ENCODE measurements at places on chromosomes 6 and 20. TPM values are rescaled to one million over a fixed set of nuclear protein-coding genes. Genes with fewer than 3 reads are reported as not detected.

GRCh38 chr20:33999025-33999649 lies 5.4 kb downstream of the RALY start:
- H3K27ac ChIP-seq: no peak overlapping the region
- peaks cover 92% of the 10 kb centered on the region for H3K4me1 ChIP-seq
- no peak for DNase-seq
- H3K36me3 ChIP-seq: peaks cover 18% of the 10 kb centered on the region

- peaks cover 11% of the 10 kb centered on the region for H3K36me3 ChIP-seq
- H3K27ac ChIP-seq: no peak overlapping the region
- DNase-seq: no peak
- H3K4me3 ChIP-seq: no peak overlapping the region
Observed at GRCh38 chr6:111294374-111294967, 188.5 kb downstream of the REV3L start.

The GPR6 gene
- not detected for total RNA-seq

GRCh38 chr20:3914446-3914845 lies 25.3 kb downstream of the PANK2 start:
- H3K27me3 ChIP-seq: no peaks in the 10 kb centered on the region
- H3K4me3 ChIP-seq: no peak overlapping the region
- no peaks in the 10 kb centered on the region for H3K4me1 ChIP-seq
- peak overlapping the region; percentile 34 for H3K27ac ChIP-seq
- no peak for DNase-seq

The SERINC3 gene
- total RNA-seq: 117 TPM

The TRIM10 gene
- 0.94 TPM for total RNA-seq

DNA sequence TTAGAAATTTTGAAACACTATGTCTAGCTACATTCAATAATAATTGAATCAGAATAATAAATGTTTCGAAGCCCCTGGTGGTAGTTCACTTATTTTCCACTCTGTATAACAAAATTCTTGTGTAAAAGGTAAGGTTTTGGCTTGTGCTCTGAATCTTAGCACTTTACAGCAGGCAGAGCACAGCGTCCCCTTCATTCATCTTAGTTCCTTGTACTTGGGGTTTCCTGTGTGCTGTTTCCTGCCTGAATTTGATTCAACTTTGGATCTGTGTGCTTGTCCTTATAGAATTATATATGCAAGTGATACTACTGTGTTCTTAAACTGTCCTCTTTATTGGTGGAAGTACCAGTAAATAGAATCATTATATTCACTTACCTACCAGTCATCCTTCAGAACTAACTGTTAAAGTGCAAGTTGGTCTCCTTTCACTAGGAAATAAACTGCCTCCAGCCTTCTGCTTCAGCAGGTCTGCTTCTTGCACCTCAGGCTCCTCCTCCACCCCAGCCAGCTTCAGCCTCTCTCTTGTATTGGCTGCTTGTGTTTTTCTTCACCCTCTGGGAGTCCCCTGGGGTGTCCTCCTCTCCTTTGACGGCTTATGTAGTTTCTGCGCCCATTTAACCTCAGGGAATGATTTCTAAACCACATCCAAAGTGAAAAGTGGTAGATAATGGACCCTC lies 28.8 kb upstream of the TULP4 start:
- no peak for DNase-seq
- H3K4me3 ChIP-seq: no peak overlapping the region
- peaks cover 11% of the 10 kb centered on the region for H3K4me1 ChIP-seq
- no peaks in the 10 kb centered on the region for H3K27me3 ChIP-seq

The ADGRF1 gene
- 1.6 TPM for total RNA-seq

The PDYN gene
- not detected for total RNA-seq

- no peak overlapping the region for H3K4me3 ChIP-seq
- peaks cover 44% of the 10 kb centered on the region for H3K4me1 ChIP-seq
- DNase-seq: peak; percentile 80
- no peaks in the 10 kb centered on the region for H3K36me3 ChIP-seq
- no peaks in the 10 kb centered on the region for H3K27me3 ChIP-seq
- no peak overlapping the region for H3K27ac ChIP-seq
Observed at GRCh38 chr20:43955062-43955749, 40.6 kb downstream of the TOX2 start.

DNA sequence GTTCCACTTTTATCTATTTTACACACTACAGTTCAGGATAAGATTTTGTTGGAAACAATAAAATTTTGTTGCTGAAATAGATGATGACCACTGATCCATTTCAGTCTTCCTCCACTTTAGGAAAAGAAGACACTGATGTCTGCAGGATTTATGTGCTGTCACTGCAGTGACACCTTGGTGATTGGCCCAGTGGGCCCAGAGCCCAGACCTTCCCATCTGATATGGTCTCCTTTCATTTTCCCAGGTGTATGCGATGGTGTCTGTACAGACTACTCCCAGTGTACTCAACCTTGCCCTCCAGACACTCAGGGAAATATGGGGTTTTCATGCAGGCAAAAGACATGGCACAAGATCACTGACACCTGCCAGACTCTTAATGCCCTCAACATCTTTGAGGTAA lies 19.6 kb upstream of the ADGRF4 start:
- H3K4me1 ChIP-seq: no peaks in the 10 kb centered on the region
- no peak overlapping the region for H3K27ac ChIP-seq
- H3K27me3 ChIP-seq: no peaks in the 10 kb centered on the region
- no peak overlapping the region for H3K4me3 ChIP-seq
- no peaks in the 10 kb centered on the region for H3K36me3 ChIP-seq

The TRAPPC3L gene
- total RNA-seq: 1.3 TPM

The EPB41L1 gene
- 18.0 TPM for total RNA-seq

GRCh38 chr6:13318821-13319220 lies 9.5 kb downstream of the TBC1D7 start:
- no peak overlapping the region for H3K27ac ChIP-seq
- no peaks in the 10 kb centered on the region for H3K4me1 ChIP-seq
- peaks cover 66% of the 10 kb centered on the region for H3K36me3 ChIP-seq
- H3K27me3 ChIP-seq: no peaks in the 10 kb centered on the region

DNA sequence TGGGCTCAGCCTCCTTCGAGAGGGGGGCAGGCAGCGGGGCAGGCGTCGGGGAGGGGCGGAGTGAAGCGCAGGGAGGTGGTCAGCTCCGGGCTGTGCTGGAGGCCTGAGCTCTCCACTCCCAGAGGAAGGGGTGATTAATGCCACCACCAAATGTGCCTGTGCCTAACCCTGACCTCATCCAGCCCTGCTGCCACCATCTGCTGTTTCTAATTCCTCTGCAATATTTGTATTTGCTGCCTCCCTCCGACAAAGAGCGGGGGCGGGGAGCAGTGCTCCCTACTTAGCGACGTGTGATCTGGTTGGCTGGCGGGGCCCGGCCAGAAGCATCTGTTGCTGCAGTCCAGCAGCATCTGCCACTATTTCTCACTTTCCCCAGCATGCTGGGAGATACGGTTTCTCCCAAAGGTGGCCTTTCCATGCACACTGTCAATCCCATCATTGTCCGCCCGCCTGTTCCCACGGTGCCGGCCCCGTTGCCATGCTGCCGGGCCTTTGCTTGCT lies 47.0 kb downstream of the DLL1 start:
- H3K4me3 ChIP-seq: no peak overlapping the region
- no peak overlapping the region for H3K27ac ChIP-seq
- no peak for DNase-seq
- peaks cover 7% of the 10 kb centered on the region for H3K27me3 ChIP-seq
- no peaks in the 10 kb centered on the region for H3K36me3 ChIP-seq
- no peaks in the 10 kb centered on the region for H3K4me1 ChIP-seq

The BMP5 gene
- total RNA-seq: not detected

- H3K27ac ChIP-seq: no peak overlapping the region
- DNase-seq: no peak
- no peaks in the 10 kb centered on the region for H3K27me3 ChIP-seq
Observed at GRCh38 chr6:101956961-101957360, 563.5 kb downstream of the GRIK2 start.

DNA sequence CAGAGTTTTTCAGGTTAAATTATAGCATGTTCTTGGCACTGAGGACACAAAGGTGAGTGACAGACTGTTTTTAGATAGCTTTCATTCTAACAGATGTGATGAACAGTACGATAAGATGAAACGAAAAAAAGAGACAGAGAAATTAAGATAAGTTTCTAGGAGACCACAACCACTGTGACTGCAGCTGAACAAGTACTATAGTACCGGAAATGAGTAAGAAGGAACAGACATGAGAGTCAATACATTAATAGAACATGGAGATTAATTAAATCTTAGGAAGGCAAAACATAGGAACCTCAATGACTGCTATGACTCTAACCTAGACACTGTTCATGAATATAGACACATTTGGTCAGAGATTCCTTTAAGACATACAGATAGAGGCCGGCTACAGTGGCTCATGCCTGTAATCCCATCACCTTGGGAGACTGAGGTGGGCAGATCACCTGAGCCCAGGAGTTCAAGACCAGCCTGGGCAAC lies 40.2 kb downstream of the HBS1L start:
- no peak overlapping the region for H3K4me3 ChIP-seq
- no peak for DNase-seq
- no peak overlapping the region for H3K27ac ChIP-seq
- peaks cover 11% of the 10 kb centered on the region for H3K36me3 ChIP-seq
- no peaks in the 10 kb centered on the region for H3K27me3 ChIP-seq

DNA sequence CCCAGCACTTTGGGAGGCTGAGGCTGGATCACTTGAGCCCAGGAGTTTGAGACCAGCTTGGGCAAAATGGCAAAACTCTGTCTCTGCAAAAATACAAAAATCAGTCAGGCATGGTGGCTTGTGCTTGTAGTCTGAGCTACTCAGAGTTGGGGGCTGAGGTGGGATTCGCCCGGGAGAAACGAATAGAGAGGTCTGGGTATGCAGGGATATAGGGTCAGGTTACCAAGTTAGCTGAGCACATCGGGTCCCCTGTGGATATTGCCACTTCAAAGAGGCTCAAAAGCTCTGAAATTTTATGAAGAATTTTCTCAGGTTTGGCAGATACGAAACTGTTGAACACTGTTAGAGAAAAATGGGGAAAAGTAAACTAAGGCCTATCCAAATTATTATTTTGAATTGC lies 120.9 kb upstream of the SGK1 start:
- H3K4me3 ChIP-seq: no peak overlapping the region
- H3K4me1 ChIP-seq: peaks cover 21% of the 10 kb centered on the region
- no peak for DNase-seq
- no peak overlapping the region for H3K27ac ChIP-seq
- H3K27me3 ChIP-seq: no peaks in the 10 kb centered on the region
- H3K36me3 ChIP-seq: no peaks in the 10 kb centered on the region

DNA sequence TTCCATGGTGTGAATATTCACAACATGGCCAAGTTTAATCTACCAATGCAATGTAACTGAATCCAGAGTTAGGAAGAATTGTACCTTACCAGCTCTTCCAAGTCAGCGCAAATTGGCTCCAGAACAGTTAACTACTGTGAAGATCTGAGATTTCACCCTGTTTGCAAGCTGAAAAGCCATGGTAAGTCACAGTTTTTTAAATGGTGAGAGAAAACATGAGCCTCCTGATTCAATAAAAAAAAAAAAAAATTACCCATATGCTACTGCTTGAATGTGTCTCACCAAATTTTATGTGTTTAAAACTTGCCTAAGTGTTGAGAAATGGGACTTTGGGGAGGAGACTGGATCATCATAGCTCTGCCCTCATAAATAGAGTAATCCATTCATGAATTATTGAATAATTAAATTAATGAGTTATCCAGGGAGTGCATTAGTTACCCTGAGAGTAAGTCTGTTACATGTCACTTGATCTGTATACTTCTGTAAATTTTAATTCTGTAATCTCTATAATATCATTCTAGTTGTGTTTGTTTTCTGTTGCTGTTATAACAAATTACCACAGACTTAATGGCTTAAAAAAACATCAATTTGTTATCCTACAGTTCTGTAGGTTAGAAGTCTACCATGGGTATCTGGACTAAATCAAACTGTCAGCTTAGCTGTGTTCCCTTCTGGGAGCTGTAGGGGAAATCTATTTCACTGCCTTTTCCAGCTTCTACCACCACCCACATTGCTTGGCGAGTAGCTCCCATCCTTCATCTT lies 1355.9 kb downstream of the GRIK2 start:
- H3K27me3 ChIP-seq: no peaks in the 10 kb centered on the region
- no peak for DNase-seq
- H3K4me1 ChIP-seq: no peaks in the 10 kb centered on the region

- H3K27me3 ChIP-seq: no peaks in the 10 kb centered on the region
- H3K27ac ChIP-seq: no peak overlapping the region
- H3K36me3 ChIP-seq: no peaks in the 10 kb centered on the region
- no peak overlapping the region for H3K4me3 ChIP-seq
- DNase-seq: no peak
- no peaks in the 10 kb centered on the region for H3K4me1 ChIP-seq
Observed at GRCh38 chr6:34508425-34508824, 42.5 kb downstream of the PACSIN1 start.

- no peaks in the 10 kb centered on the region for H3K4me1 ChIP-seq
- no peak overlapping the region for H3K4me3 ChIP-seq
- no peak for DNase-seq
- no peak overlapping the region for H3K27ac ChIP-seq
- H3K36me3 ChIP-seq: no peaks in the 10 kb centered on the region
- H3K27me3 ChIP-seq: no peaks in the 10 kb centered on the region
Observed at GRCh38 chr6:148611213-148611612, 135.6 kb upstream of the UST start.

- no peak overlapping the region for H3K4me3 ChIP-seq
- H3K27me3 ChIP-seq: no peaks in the 10 kb centered on the region
- no peak overlapping the region for H3K27ac ChIP-seq
- no peaks in the 10 kb centered on the region for H3K36me3 ChIP-seq
- DNase-seq: no peak
Observed at GRCh38 chr6:4910037-4910760, 93.6 kb downstream of the RPP40 start.

DNA sequence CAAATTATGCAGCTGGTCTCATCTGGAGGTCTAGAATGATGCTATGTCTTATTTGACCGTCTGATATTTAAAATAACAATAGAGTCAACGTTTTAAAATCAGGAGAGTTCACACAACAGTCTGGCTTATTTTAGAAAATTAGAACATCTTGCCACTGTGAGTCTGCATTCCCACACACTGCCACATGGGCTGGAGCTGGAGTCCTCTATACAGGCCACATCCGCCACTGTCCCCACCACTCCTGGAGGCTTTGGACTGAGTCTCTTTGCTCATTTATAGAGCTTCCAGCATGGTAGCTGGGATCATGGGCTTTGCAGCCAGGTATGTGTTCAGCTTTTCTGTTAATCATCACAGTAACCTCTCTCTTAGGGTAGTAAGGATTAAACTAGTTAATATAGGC lies 68.8 kb upstream of the ZNFX1 start:
- no peak overlapping the region for H3K27ac ChIP-seq
- H3K36me3 ChIP-seq: no peaks in the 10 kb centered on the region
- no peak overlapping the region for H3K4me3 ChIP-seq
- no peaks in the 10 kb centered on the region for H3K4me1 ChIP-seq
- DNase-seq: no peak

The PARD6B gene
- total RNA-seq: 4.3 TPM

Data from spleen (tissue), 13 donors.